ENCODE measurements at places on chromosomes 12 and 14. TPM values are rescaled to one million over a fixed set of nuclear protein-coding genes. Genes with fewer than 3 reads are reported as not detected.

DNA sequence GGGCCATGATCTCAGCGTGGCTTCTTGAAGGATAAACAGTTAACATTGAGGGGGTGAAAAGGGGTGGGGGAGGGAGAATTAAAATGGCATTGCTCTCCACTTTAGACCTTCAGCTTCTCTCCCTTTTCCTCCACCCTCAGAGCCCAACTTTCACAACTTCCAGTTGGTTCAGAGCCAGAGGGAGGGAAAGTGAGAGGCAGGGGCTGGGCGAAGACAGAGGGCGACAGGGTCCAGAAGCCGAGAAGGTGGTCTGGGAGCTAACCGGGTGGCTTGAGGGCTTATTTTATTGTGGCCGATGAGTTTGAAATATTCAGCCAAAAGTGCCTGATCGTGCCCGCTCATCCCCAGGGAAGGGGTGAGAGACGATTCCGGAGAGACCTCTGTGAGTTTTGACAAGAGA lies 4.1 kb downstream of the BMP4 start:
- peak; percentile 61 for DNase-seq

- no peak for DNase-seq
Measured at GRCh38 chr12:27967551-27968054, 4.9 kb downstream of the PTHLH start.

GRCh38 chr12:51911788-51912711 lies 4.7 kb downstream of the ACVRL1 start:
- no peak for DNase-seq

GRCh38 chr14:58862416-58863160 lies 224.8 kb downstream of the DACT1 start:
- DNase-seq, result no peak

- DNase-seq, result no peak
Measured at GRCh38 chr12:115953450-115953849, 324.0 kb downstream of the MED13L start.

- no peak for DNase-seq
Measured at GRCh38 chr14:75531660-75532317, 9.5 kb downstream of the BATF start.

DNA sequence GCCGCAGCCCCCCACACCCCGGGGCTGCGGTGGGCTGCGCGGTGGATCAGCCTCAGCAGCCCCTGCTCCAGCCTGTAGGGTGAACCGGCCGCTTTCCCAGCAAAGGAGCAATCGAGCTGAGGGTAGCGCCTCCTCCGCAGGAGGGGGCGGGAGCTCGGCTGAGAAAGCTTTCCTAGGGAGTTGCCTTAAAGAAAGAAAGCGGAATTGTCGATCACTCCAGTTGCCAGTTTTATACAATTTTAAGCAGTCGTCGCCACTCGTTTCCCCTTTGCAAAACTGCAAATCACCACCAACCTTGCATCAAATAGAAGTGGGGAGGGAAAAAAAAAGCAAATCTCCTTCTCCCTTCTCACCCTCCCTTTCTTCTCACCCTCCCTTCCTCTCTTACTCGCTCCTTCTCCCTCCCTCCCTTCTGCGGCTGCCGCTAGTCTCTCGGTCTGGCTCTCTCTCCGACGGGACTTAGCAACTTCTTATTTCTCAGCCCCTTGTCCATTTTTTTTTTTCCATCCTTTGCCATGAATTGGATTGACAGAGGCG lies at the start of gene PDE3A:
Gene PDE3A (plus strand): TSS at position 424 of the 537 bp plus-strand sequence. CDS start 748 bp downstream, outside the sequence.
- peak; percentile 72 for DNase-seq

DNA sequence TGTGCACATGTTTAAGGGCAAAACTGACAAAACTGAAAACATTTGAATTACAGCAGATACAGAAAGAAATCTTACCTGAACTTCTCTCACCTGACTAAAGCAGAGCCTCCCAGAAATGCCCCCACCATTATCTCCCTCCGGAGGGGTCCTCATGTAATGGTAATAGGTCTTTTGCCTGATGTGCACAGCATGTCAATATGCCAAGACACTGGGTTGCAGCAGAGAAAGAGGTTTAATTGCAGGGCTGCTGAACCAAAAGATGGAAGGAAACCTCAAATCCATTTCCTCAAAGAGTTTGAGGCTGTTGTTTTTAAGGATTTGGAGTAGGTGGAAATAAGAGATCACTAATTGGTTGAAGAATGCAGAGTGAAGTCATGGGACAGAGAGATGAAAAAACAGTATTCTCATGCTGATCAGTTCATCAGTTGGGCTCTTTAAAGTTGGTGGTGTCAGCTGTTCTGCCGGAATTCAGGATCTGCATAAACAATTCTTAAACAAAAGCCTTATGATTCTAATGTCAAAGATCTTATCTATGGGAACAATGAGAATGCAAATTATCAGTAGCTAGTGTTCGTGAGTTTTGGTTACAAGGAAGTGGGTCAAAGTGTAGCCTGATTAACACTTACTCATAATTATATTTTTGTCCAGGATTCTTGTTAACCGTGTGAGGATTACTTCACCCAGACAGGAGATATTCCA lies 18.2 kb downstream of the ANG start:
- no peak for DNase-seq

DNA sequence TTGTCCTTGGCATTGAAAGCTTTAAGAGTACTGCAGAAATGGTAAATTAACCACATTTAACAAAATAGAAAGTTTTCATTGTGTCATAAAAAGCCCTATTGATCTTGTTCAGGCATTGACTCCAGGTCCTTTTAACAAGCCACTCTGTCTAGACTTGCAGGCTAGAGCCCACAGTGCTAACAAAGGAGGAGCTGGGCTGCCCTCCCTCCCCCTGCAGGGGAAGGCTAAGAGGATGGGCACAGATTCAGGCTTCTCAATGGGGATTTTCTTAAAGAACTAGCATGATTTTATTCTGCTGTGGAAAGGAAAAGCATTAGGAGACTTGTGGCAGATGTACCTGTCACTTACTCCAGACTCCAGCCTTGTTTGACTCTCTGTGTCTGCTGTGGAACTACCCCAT lies 463.6 kb downstream of the NRXN3 start:
- no peak for DNase-seq

DNA sequence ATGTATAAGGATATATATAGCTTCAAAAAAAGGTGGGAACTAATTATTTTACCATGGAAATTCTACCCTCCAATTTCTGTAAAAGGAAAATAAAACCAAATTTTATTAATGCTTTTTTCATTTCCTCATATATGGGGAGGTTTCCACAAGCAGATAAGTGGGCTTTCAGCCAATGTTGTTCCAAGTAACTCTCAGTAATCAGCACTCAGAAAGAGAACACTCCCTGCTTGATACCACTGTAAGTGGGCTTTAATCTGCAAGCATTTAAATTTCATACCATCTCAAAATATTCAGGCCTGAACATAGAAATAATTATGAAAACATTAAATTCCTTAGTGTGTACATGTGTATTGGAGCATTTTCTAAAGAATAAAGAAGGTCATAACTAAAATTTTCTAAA lies 827.6 kb downstream of the C12orf50 start:
- DNase-seq, result no peak

- DNase-seq, result no peak
Measured at GRCh38 chr12:54708826-54709225, 60.7 kb upstream of the DCD start.

DNA sequence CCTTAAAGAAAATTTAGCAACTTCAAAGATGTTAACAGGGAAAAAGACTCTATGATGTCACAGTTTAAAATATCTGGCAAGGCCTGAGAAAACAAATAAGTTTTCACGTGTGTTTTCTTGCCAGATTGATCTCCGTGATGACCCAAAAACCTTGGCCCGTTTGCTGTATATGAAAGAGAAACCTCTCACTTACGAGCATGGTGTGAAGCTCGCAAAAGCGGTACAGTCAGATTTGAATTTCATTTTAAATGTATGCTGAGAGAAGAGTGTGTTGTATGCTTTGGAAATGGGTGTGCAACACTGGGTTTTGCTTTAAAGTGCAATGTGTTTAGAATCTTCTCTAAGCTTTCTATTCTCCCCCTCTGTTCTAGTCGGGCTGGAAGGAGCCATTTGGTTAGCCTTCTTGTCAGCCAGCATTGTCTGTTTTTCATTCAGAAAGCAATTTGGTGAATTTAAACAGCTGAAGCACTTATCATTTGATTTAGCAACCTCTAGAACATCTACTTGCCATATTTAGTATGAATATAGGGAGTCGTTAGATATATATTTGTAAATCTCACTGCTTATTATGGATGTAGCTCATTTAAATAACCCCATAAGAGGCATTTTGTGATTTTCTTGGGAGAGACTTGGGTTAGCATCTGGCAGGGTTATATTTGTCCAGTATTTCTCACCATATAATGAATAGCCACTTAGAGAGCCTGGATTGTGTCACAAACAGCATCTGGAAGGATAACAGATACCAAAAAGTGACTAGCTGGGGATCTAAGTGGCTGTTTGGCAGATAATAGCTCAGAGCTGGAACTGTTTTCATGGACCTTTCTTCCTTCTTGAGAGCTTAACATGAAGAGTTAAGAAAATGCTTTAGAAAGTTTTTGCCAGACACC lies 35.5 kb downstream of the GPHB5 start:
- no peak for DNase-seq

DNA sequence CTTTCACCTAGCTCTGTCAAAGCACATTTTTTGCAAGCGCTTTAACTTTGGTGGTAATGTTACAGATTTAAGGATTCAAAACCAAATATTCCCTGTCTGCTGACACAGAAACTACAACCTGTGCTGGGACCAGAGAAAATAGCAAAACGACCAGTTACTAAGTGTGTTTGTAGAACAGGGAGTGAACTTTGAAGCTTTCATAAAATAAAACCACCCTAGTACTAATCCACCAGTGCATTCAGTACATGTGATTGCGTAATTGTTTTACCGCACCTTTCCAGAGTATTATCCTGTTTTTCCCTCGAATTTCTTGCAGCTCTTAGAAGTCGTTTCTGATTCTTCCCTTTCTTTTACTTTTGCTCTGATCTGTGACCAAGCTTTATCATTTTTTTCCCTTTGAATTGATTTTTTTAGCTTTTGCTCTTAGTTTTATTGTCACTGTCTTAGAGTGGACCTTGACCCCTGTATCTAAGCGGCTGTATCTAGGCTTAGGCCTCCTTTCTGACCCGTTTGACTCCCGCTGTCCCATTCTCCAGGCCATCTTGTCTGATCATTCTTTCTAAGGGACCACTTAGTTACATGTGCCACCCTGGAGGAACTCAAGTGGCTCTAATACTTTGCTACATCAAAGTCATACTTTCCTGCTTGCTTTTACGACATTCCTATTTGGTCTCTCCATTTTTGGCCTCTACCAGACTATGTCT lies 429.4 kb downstream of the PCNX1 start:
- no peak for DNase-seq

DNA sequence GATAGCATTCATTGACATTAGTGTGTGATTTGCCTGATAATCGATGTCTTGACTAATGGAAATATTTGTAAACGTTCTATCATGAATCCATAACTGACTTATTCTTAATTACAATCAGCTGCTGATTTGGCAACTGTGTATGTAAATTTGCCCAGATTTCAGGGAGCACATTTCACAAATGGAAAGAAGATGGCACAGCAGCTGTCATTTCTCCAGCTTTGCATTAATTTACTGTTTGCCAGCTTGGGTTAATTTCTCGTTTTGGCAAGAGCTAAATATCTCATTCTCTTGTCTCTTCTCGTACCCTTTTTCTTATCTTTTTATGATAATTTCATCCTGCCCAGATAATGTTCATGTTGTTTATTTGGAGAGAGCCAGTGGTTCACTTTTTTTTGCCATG lies 22.9 kb downstream of the TDP1 start:
- no peak for DNase-seq

GRCh38 chr14:64879635-64880220 lies at the start of gene SPTB:
Gene SPTB (minus strand): TSS chr14:64879907. CDS start chr14:64823094, 56,813 bp downstream.
- DNase-seq, result peak; percentile 6

GRCh38 chr14:64209444-64210131 lies 84.6 kb downstream of the ESR2 start:
- DNase-seq, result peak; percentile 86

DNA sequence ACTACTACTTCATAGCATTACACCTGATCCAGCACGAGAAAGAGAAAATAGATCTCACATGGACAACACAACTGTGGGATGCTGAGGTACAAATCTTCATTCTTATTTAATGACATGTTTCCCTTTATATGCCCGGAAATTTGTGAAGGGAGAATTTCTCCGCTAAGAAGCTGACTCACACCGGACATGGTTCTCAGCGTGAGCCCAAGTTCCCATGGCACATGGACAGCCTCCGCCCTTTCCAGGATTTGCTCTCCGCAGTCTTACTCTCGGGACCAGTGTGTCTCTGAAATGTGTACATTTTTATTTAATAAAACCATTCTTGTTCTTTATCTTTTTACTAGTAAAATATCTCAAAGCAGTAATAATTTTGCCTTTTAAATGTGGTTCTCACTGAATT lies 1154.8 kb downstream of the TMEM121 start:
- DNase-seq, result no peak

GRCh38 chr12:31298515-31298910 lies 27.4 kb downstream of the SINHCAF start:
- no peak for DNase-seq

DNA sequence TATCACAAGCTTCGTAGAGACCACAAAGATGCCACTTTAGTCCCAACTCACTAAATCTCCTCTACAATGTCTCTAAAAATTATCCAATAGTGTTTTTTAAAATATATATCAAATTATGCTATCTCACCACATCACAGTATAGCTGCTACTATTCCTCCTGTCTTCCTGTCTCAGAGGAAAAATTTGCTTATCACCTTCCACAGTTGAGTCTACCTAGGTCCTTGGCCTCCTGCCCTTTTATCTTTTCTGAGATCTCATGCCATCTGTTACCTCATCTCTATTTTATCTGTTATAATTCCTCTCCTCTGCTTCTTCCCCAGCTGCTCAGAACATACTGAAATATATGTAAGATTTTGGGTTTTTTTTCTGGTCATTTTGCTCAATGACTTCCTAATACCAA lies 568.2 kb downstream of the DIO2 start:
- DNase-seq, result no peak

The KRT71 gene
- 0.06 TPM for polyA plus RNA-seq

The TESPA1 gene
- polyA plus RNA-seq, result 1.0 TPM

The ANG gene
- polyA plus RNA-seq, result 8.7 TPM

The AREL1 gene
- polyA plus RNA-seq, result 30.0 TPM

The TCL1A gene
- 1.5 TPM for polyA plus RNA-seq

The RASAL1 gene
- 0.31 TPM for polyA plus RNA-seq

The GPD1 gene
- 0.48 TPM for polyA plus RNA-seq

The SIX6 gene
- not detected for polyA plus RNA-seq

All from right lung (tissue), 10 donors.